ENCODE measurements at places on chromosomes 13 and 19. TPM values are rescaled to one million over a fixed set of nuclear protein-coding genes. Genes with fewer than 3 reads are reported as not detected.
A peak's percentile ranks its signal among the peaks of the same experiment; 100 is the strongest.

GRCh38 chr19:28549680-28550277, 663.2 kb downstream of the UQCRFS1 start:
- no peak overlapping the region for H3K27ac ChIP-seq
- H3K4me1 ChIP-seq, result no peaks in the 10 kb centered on the region
- DNase-seq, result no peak
- no peaks in the 10 kb centered on the region for H3K36me3 ChIP-seq
- H3K27me3 ChIP-seq, result no peaks in the 10 kb centered on the region
- no peak overlapping the region for H3K4me3 ChIP-seq

GRCh38 chr19:46841458-46842083, 9.1 kb downstream of the AP2S1 start:
- DNase-seq, result no peak
- peaks cover 2% of the 10 kb centered on the region for H3K36me3 ChIP-seq
- no peaks in the 10 kb centered on the region for H3K27me3 ChIP-seq
- H3K4me1 ChIP-seq, result no peaks in the 10 kb centered on the region
- H3K27ac ChIP-seq, result no peak overlapping the region

- no peak overlapping the region for H3K4me3 ChIP-seq
- DNase-seq, result no peak
- peaks cover 20% of the 10 kb centered on the region for H3K4me1 ChIP-seq
- H3K27me3 ChIP-seq, result no peaks in the 10 kb centered on the region
These were observed 84.6 kb downstream of the NALCN start for GRCh38 chr13:101331731-101332130.

DNA sequence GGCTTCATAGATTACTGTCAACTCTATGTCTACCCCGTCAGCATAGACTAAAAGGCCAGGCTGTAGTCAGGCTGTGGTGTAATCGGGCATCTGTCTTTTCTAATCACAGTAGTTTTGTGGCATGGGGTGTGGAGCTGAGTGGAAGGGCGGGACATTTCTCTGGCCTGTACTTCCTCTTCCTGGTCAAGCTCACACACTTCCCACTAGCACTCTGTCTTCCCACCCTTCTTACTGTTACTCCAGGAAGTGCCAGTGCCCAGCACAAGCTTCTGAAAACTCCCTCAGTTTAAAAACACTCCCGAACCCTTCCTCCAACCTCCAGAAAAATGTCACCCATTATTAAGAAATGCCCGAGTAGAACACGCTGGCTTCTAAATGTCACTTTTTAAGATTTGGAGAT, 229.8 kb downstream of the KLF5 start:
- no peaks in the 10 kb centered on the region for H3K27me3 ChIP-seq
- no peaks in the 10 kb centered on the region for H3K36me3 ChIP-seq
- no peak overlapping the region for H3K27ac ChIP-seq
- no peak for DNase-seq
- no peaks in the 10 kb centered on the region for H3K4me1 ChIP-seq

DNA sequence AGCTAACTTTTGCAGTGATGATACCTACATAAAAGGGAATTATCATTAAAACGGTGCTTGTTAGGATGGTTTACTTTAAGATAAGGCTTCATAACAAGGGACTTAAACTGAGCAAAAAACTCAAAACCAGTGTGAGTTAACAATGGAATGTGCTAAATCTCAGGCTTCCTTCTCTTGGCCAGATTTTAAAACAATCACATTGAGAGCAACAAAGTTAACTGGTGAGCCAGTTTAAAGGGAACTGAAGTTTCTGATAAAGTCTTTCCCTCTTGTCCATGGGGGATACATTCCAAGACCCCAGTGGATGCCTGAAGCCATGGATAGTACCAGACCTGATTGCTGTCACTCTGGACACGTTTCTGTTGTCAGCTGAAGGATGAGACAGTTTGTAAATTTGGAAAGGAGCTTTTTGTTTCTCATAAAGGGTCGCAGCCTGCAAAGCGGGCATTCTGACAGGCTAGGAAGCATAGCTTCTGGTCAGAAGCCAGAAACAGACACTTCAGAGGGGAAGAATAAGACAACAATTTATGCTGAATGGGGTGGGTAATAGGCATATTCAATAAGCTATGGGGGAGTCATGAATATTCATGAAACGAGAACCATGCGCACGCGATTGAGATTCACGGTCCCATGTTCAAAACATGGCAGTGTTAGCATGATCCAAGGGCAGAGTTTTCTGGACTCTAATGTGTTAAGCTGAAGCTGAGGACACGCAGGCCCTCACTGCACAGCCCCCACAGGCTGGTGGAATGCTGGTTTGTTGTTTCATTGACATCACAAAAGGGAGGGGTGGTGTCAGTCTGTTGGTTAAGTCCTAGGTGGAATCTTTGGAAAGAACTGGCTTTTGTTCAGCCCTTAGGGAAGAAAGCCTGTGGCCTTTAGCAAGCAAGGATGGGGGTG, 150.6 kb upstream of the RNF113B start:
- no peaks in the 10 kb centered on the region for H3K27me3 ChIP-seq
- DNase-seq, result no peak
- peaks cover 81% of the 10 kb centered on the region for H3K4me1 ChIP-seq
- peak overlapping the region; percentile 39 for H3K27ac ChIP-seq
- H3K4me3 ChIP-seq, result peak overlapping the region; percentile 22

GRCh38 chr13:30982906-30983305, 50.5 kb downstream of the TEX26 start:
- no peaks in the 10 kb centered on the region for H3K27me3 ChIP-seq
- H3K4me3 ChIP-seq, result no peak overlapping the region
- H3K36me3 ChIP-seq, result no peaks in the 10 kb centered on the region
- DNase-seq, result no peak
- no peak overlapping the region for H3K27ac ChIP-seq

Gene PSG7
- not detected for total RNA-seq

GRCh38 chr13:87524775-87525174, 146.4 kb upstream of the SLITRK5 start:
- no peaks in the 10 kb centered on the region for H3K4me1 ChIP-seq
- no peak overlapping the region for H3K4me3 ChIP-seq
- no peak for DNase-seq
- H3K27ac ChIP-seq, result no peak overlapping the region
- H3K27me3 ChIP-seq, result no peaks in the 10 kb centered on the region
- peaks cover 3% of the 10 kb centered on the region for H3K36me3 ChIP-seq

DNA sequence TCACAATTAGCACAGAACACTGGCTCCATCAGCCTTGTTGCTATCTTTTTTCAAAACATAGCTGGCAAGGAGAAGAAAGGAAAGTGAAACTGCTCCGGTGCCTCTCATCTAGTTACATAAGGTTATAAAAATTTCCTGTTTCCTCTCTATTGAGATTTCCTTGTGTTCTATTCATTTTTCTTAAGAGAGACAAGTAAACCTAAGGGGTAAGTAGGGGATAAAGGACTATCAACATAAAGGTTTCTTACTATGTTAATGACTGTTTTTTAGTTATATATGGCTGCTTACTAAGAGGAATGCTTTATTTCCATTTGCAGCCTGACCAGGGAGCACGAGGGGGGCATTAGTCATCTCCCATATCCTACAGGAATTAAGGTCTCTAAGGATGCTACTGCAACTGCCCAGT, 73.2 kb upstream of the MLNR start:
- H3K36me3 ChIP-seq, result peaks cover 59% of the 10 kb centered on the region
- no peak for DNase-seq
- no peak overlapping the region for H3K27ac ChIP-seq
- no peak overlapping the region for H3K4me3 ChIP-seq
- H3K4me1 ChIP-seq, result no peaks in the 10 kb centered on the region

DNA sequence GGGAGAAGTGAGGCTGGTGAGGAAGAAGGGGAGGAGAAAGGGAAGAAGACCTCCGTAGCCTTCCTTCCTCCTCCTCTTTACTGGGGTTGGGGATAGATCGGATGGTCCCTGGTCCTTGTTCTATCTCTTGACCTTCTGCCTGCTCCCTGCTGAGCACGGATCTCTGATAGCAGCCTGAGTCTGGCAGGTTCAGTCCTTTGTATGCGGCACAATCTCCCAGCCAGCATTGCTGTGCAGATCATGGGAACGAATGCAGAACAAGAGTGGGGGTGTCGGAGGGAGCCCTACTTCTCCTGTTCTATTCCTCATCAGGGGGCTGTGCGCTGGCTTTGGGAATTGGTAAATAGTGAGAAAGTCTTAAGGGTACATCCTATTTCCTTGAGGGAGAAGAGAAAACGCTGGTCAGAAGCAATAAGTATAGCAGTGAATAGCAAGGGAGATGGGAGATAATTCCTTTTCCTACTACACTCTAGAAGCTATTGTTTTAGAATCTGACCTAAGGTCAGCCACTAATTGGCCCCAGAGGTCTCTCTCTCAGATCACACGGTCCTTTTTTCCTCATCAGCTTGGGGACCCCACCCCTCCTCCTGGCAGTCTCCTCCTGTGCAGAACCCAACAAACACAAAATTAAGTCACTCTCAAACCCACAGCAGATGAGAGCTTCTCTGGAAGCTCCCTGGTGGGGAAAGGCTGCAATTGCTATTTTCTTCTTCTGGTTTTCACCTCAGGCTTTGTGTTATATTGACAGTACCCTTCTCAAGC, 41.0 kb downstream of the KL start:
- no peaks in the 10 kb centered on the region for H3K36me3 ChIP-seq
- DNase-seq, result no peak
- H3K27me3 ChIP-seq, result no peaks in the 10 kb centered on the region
- H3K4me1 ChIP-seq, result peaks cover 17% of the 10 kb centered on the region

DNA sequence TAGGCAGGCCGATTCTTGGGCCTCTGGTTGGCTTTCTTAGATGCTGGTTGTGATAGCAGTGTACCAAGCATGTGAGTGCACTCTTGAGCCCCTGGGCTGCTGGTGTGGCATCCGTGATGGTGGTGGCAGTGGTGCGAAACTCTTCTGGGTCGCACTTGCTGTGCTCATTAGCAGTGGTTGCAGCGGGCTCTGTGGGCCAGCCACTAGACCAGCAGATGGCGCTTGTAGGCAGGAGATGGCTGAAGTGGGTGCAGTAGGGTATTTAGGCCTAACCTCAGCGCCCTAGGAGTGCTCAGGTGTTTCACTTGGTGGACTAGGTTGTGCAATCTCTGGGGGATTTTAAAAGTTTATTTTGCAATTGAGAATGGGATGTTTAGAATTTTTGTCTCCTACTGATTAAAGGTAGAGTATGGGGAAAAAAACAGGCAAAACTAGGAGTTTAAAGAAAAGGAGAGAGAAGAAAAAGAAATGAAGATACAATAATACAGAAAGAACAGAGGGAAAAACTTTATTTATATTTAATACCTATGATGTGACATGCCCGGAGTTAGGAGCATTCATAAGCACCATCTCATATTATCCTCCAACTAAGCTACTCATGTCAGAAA, 4.3 kb upstream of the ZNF17 start:
- peaks cover 10% of the 10 kb centered on the region for H3K4me1 ChIP-seq
- no peaks in the 10 kb centered on the region for H3K27me3 ChIP-seq
- DNase-seq, result peak; percentile 70

Gene ZNF382
- 24.7 TPM for total RNA-seq

Gene ZNF566
- 20.8 TPM for total RNA-seq

Gene RAB3A
- total RNA-seq, result 9.2 TPM

Gene PSG1
- total RNA-seq, result not detected

- no peak overlapping the region for H3K4me3 ChIP-seq
- peaks cover 46% of the 10 kb centered on the region for H3K4me1 ChIP-seq
- H3K27ac ChIP-seq, result no peak overlapping the region
- DNase-seq, result no peak
- no peaks in the 10 kb centered on the region for H3K36me3 ChIP-seq
These were observed 49.5 kb downstream of the RFX2 start for GRCh38 chr19:6060600-6061375.

DNA sequence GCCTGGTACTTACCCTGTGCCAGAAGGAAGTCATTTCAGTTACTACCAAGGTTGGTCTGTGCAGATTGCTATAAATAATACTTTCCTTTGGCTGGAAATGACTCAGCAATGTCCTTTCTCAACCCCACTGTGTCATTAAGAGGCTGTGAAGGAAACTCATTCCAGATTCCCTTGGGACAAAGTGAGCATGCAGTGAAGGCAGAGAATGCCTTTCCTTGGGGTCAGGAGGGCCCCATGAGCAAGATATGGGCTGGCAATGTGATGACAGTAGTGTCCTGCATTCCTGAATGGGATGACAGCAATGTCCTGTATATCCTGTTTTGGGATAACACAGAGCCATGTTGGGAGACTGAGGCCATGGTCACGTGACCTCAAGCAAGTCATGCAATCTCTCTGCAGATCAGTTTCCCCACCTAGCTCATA, 213.1 kb upstream of the TMTC4 start:
- no peaks in the 10 kb centered on the region for H3K36me3 ChIP-seq
- no peaks in the 10 kb centered on the region for H3K27me3 ChIP-seq
- no peak overlapping the region for H3K4me3 ChIP-seq

Gene YJEFN3
- 15.0 TPM for total RNA-seq

Gene ZNF541
- not detected for total RNA-seq

DNA sequence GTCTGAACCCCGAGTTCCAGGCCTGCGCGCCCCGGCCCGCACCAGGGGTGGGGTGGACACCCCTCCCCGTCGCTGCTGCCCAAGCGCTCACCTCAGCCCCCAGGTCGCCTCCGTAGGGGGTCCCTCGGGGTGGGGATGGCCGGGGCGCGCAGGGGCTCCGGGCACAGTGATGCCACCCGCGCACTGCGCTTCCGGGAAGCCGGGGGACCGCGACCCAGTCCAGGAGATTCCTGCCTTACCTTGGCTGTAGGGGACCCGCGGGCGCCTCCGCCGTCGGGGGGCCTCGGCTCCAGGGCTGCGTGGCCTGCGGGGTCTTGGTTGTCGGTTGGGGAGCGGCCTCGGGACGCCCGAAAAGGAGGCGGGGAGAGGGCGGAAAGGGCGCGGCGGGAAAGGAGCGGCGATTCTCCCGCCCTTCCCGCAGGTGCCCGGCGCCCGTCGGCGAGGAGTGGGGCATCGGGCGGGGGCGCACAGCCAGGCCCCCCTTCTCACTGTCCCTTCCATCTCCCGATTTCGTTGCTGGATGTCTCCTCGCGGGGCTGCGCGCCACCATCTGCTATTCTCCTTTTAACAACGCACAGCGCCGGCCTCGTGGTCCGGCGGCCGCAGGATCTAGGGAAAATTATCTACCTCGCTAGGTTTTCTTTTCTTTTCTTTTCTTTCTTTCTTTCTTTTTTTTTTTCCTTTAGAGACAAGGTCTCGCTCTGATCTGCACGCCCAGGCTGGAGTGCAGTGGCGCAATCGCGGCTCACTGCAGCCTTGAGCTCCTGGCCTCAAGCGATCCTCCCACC, at the start of gene KEAP1:
TSS of gene KEAP1 (minus strand) at position 355 of the 788 bp plus-strand sequence. CDS start 3,323 bp downstream, outside the sequence.
- H3K4me3 ChIP-seq, result peak within 1 kb of the TSS; percentile 92
- H3K27ac ChIP-seq, result peak within 1 kb of the TSS; percentile 95
- H3K27me3 ChIP-seq, result peaks cover 4% of the 10 kb centered on the region

Data from neural crest cell (in vitro differentiated cells).